ENCODE measurements at places on chromosomes 13 and 19.

GRCh38 chr13:76762721-76763120 is 123.5 kb downstream of the KCTD12 start:
- no peak for DNase-seq

- DNase-seq: no peak
Measured at GRCh38 chr13:35388441-35389355, 87.8 kb downstream of the MAB21L1 start.

GRCh38 chr19:7603919-7604318 is 8.3 kb downstream of the CAMSAP3 start:
- no peak for DNase-seq

GRCh38 chr13:36848199-36848982 is 29.4 kb downstream of the RFXAP start:
- peak; percentile 64 for DNase-seq

GRCh38 chr13:76882431-76882830 is 3.8 kb downstream of the KCTD12 start:
- no peak for DNase-seq

DNA sequence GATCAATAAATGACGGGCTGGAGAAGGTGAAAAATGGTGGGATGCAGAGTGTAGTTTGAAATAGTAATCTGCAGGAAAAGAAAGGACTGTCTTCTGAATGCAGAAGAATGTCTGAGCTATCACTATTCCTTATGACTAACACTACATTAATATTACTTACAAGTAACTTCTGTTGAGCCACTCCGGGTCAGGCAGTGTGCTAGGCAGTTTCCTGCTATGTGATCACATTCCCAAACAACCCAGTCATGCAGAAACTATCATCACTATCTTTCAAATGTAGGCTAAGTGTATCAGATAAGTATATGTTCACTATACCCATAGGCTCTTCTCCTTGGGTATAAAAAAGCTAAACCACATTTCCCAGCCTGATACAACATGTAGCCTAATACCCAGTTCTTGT is 6.6 kb downstream of the ZNF599 start:
- no peak for DNase-seq

- DNase-seq: no peak
Measured at GRCh38 chr19:39111593-39112199, 13.9 kb upstream of the PAK4 start.

GRCh38 chr19:48213959-48214358 is 41.8 kb downstream of the CARD8 start:
- DNase-seq: no peak
